ENCODE measurements at places on chromosomes 11 and 22.

DNA sequence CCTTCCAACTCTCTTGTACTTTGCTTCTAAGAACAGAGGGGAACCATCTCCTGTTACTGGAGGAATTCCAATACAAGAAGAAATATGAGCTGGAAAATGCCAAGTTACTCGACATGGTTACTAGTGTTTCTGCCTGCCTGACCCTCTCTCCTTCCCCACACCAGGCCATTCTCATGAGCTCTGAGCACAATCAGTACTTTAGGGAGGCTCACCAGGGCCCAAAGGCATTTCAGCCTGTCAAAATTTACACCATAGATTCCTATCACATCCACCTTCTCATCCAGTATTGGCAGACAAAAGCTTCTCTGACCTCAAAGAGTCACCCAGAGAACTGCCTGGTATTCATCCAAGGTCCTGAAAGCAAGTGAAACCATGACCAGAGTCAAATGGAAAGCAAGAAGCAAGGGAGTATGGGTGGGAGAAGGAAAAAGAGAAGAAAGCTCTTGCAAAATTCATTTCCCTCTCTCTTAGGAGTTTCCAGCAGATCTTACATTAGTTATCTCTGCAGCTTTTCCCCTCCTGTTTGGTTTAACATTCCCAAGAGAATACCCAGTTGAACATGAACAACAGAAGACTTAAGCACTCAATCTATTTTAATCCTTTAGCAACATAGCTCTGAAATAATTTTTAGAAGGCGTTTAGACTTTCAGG lies 58.7 kb upstream of the NCAM1 start:
- no peak for DNase-seq

- no peak for DNase-seq
Measured at GRCh38 chr11:12279672-12280108, 97.7 kb upstream of the PARVA start.

DNA sequence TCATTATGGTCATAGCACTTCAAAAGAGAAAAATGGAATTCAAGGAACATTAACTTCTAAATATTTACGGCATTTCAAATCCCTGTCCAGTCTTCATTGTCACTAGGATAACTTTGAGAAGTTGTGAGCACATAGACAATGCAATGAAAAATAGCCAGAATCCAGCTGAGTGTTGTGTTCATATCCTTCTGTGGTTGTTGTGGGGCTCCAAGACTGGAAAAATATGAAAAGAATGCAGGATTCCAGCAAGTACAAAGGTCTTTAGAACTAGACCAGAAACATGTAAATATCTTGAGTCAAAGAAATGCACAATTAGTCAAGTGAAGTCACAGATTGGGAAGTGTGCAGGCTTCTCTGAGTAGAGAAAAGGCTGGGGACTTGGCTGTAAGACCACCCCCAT lies 68.7 kb downstream of the WT1 start:
- DNase-seq, result no peak

GRCh38 chr11:70650075-70650909 lies 252.0 kb downstream of the CTTN start:
- peak; percentile 10 for DNase-seq

DNA sequence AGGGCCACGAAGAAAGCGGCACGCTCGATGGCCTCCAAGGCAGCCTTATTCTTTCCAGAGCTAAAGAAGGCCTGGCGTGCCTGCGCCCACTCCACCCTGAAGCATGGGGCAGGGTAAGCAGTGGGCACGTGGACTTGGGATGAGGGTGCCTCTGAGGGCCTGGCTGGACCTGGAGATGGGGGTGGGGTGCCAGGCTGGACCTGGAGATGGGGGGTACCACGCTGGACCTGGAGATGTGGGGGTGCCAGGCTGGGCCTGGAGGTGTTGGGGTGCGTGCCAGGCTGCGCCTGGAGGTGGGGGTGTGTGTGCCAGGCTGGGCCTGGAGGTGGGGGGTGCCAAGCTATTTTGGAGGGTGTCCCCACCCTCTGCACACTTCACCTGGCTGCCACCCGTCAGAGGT lies 5.3 kb downstream of the CPT1B start:
- DNase-seq, result no peak

GRCh38 chr22:36252754-36253522 lies at the start of gene APOL1:
TSS of gene APOL1 (plus strand) at chr22:36253133. CDS start at chr22:36254956, 1,823 bp downstream.
- no peak for DNase-seq

- no peak for DNase-seq
Measured at GRCh38 chr11:61542024-61542461, 33.5 kb downstream of the LRRC10B start.

DNA sequence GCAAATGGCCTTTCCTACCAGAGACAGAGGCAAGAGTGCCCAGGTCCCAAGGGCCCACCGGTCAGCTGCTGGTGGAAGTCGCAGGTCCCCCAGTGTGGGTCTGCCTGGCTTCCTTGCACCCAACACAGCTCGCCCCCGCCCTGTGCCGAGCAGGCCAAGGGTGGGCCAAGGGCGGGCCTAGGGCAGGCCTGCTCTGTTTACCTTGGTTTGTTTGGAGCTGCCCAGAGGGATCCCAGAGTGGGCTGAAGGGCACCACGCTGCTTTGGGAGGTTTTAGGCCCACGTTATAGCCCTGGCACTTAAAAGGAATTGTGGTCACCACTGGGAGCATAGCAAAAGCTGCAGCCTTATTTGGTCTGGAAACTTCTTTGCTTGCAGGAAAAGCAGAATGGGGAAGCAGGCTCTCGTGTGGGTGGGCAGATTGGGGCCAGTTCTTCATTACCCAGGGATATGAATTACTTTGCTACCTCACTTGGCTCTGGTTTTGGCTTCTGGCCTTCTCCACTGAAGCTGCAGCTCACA lies 38.0 kb downstream of the MRGPRD start:
- no peak for DNase-seq

- DNase-seq, result no peak
Measured at GRCh38 chr11:76610871-76611475, 59.6 kb downstream of the LRRC32 start.

DNA sequence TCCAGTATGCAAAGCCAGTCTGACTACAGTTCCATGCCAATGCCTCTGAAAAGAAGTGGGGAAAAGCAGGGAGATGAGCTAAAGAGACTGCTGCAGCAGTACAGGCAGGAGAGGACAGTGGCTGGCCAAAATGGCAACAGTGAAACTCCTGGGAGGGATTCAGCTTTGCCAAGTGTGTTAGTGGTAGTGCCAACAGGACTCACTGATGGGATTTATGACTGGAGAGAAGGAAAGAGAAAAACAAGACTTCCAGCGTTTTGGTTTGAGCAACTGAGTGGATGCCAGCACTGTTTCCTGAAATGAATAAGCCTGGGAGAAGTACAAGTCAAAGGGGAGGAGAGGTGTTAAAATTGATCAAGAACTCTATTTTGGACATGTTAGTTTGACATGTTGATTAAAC lies 80.9 kb downstream of the PLEKHA7 start:
- no peak for DNase-seq

GRCh38 chr22:21764038-21764804 lies 28.6 kb upstream of the YPEL1 start:
- DNase-seq, result no peak

DNA sequence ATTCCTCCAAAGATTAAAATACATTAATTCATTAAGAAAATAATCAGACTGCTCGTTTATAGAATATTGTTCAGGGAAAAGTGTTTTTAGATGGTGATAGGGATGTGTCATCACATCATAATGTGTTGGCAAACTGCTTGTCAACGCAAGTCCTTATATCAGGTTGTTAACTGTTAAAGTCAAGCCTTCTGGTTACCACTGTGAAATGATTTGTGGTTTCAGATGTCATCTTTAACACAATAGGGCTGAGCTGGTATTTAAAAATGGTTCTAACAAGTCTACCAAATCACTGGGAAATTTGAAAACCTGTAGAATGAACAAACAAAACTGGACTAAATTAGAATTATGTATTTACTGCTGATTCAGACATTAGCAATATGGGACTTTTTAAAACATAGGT lies 2.4 kb upstream of the MMP13 start:
- DNase-seq, result no peak

- DNase-seq, result no peak
Measured at GRCh38 chr22:28208036-28208435, 289.0 kb upstream of the PITPNB start.

GRCh38 chr11:14657841-14658240 lies 14.2 kb downstream of the PDE3B start:
- DNase-seq, result no peak

DNA sequence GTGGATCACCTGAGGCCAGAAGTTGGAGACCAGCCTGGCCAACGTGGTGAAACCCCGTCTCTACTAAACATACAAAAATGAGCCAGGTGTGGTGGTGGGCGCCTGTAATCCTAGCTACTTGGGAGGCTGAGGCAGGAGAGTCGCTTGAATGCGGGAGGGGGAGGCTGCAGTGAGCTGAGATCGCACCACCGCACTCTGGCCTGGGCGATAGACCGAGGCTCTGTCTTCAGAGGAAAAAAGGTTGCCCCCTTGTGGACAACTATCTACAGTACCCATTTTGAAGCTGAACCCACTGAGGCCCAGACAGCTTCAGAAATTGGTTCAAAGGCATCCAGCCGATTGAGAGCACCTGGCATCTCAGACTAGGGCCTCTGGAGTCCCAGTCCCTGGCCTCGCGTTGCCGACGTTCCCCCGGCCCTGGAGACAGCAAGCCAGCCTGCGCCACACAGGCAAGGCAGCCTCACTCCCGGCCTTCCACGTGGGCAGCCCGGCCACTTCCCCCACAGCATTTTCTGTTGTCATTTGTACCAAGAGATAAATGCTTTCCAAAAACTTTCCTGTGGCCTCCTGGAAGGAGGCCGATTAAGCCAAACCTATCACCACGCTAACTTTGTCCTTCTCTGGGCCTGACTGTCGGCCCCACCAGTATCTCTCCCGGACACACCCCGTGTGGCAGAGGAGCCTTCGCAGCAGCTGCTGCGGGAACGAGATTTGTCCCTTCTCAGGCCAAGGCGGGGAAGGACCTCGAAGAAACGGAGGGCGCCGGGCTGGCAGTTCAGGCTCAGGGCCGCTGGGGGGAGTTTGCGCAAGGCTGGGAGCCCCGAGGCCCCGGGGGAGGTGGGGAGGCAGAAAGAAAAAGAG lies 82.8 kb downstream of the FLI1 start:
- no peak for DNase-seq

- no peak for DNase-seq
Measured at GRCh38 chr22:46774980-46775849, 12.8 kb downstream of the TBC1D22A start.

DNA sequence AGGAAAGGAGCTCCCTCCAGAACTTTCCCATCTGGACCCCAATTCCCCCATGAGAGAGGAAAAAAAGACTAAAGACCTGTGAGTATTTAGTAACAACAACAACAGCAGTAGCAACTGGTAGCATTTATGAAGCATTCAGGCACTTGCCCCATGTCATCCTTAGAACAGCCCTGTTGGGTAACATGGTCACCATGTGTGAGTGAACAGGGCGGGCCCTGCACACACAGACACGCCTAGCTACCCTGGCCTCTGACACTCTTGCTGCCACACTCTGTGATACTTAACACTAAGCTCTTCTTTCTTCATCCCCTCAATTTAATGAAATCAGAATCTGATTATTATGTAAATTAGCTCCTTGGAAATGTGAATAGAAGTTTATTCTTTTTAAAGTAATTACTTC lies 26.1 kb upstream of the SLC25A18 start:
- DNase-seq, result no peak

DNA sequence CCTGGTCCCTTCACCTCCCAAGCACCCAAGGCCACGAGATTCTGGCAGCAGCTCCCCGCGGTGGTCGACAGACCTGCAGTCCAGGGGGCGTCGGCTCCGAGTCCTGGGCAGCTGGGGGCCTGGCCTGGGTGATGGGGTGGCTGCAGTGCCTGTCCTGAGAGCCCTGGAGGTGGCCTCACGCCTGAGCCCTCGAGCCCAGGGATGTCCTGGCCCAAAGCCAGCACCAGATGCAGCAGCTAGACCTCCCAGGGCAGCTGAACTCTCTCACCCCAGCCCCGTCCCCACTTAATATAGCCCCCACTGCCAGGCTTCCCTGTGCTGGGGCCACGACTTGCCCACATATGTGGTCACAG lies 6.6 kb downstream of the LMNTD2 start:
- DNase-seq, result no peak

DNA sequence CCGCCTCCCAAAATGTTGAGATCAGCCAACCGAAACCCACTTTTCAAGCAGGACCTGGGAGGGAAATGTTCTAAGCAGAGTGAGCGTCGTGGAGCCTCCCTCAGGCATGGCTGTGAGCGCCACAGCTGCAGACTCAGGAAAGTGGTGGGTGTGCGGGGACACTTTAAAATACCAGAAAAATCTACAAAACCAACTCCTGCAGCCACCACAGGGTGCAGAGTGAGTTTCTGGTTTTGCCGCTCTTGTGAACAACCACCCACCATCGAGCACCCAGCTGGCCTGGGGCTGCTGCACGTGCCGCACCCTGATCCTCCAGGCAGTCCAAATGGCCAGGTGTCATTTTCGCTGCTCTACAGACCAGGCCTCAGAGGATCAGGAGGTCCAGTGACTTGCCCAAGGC lies 46.9 kb downstream of the CELSR1 start:
- no peak for DNase-seq

DNA sequence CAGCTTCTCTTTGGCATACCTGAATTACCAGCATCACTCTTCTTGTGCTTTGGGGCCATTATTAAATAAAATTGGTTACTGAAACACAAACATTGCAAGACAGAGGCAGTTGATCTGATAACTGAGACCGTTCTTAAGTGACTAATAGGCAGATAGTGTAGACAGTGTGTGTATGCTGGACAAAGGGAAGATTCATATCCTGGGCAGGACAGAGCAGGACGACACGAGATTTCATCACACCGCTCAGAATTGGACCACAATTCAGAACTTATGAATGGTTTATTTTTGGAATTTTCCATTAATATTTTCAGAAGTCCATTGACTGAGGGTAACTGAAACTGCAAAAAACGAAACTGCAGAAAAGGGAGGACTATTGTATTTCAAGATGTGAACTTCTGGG lies 68.6 kb downstream of the LDLRAD3 start:
- DNase-seq, result no peak

DNA sequence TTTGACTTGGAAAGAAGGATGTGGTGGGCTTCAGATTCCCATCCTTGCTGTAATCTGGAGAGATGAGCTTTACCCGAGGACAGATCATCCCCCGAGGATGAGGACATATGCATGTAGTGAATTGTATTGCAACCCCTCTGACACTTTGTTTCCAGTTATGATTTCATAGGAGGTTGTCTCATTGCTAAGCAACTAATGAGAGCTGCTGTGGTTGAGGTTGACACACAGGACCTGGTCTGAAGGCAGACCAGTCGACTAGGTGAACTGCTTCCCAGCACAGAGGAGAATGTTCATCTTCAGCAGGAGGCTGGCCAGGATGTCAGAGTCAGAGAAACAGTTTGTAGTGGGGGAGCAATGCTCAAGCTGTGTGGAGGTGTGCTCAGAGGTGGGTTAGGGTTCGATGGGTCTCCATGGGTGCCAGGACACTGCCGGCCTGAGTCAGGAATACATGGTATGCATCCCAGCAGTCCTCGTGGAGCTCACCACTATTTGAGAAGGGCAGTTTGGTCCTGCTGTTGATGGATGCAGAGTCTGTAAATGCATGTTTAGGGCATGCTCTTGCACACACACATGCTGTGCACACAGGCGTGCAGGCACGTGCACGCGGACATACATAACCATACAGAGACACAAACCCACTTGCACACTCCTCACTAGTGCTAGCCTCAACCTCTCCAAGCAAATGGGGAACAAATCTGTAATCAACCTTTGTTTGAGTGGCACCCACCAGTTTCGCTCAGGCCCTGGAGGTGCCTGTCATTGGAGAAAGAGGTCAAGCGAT lies 153.7 kb downstream of the TBC1D22A start:
- DNase-seq, result no peak

All from AG09309 (cell line).